ENCODE measurements at places on chromosomes 12 and 14. TPM values are rescaled to one million over a fixed set of nuclear protein-coding genes. Genes with fewer than 3 reads are reported as not detected.

GRCh38 chr14:44963775-44964380 lies 1.9 kb downstream of the TOGARAM1 start:
- no peak for DNase-seq

DNA sequence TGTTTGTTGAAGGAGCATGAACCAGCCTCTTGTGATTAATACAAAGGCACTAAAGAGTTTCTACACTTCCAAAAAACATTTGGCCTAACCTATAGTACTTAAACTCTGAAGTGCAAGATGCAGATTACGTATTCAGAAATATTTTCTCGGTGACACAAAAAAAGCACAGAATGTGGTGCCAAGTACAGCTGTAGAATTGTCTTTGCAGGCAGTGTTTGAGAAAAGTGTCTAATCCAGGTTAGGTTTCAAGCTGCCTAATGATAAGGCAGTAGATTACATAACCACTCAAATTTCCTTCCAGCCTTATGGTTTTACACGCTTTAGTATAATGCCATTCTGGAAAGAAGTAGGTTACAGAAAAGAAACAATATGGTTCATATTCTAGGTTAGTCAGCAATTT lies 205.2 kb downstream of the KLHL28 start:
- no peak for DNase-seq

The GZMH gene
- not detected for total RNA-seq

- DNase-seq, result no peak
Observed at GRCh38 chr12:89571491-89572195, 45.8 kb upstream of the POC1B start.

DNA sequence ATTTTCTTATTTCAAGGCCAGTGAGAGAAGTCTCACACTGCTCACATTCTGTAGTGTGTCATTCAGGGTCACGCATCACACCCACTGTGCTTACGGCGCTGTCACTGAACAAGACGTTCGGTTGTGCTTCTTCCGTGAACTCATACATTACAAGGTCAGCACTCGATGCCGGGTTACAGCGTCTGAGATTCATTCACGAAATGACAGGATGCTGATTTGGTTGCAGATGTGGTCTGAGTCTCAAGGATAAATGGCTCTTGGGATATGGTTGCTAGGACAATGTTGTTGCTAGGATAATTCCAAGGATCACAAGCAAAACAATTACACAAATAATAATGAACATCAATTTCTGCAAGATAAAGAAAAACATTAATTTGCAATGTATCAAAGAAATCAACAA lies 47.4 kb downstream of the STX2 start:
- DNase-seq, result no peak

DNA sequence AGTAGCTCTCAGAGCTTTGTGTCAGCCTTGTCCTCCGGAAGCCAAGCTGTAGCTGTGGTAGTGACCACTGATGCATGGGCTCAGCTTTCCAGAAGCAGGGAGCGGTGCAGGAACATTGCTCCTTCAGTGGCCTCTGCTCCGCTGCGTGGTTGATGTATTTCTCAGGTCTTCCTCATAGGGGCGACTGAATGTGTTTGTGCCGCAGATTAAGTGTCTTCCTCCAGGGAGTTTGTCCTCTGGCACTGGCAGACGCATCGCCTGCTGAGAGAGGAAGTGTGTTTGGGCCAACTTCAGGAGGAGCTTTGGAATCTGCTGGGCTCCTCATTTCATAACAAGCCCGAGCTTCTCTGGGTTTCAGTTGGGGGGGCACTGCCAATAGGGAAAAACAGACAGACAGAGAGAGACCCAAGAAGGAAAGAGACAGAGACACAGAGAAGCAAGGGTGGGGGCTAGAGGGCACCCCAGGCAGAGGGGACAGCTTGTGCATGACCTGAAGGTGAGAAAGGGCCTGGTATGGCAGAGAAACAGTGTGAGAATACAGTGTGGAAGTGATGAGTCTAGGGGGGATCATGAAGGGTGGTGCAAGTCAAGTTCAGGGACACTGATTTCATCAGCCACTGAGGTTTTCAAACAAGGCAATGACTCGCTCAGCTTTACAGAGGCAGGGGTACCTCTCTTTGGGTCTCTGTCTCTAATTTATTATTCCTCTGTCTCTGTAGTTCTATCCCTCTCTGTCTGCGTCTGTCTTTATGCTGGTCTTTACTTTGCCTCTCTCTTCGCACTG lies 69.4 kb upstream of the PRIMA1 start:
- no peak for DNase-seq

The HOTAIR gene
- not detected for total RNA-seq

GRCh38 chr14:105418269-105419194 lies 1.1 kb upstream of the MTA1 start:
- DNase-seq, result no peak

DNA sequence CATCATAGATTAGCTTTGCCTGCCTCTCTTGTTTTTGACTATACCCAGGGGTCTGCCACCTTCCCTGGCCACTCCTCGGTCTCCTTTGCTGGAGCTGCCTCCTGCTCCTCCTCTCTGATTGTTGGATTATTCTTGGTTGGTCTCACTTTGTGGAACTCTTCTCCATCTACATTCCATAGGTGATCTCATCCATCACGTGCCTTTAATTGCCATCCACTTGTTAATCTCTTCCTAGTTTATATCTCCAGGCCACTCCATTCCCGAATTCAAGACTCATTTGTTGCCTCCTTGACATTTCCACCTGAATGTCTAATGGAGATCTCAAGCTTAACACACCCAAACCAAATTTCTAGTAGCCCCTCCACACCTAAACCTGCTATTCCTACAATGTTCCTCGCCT lies 5.4 kb downstream of the POLR3B start:
- DNase-seq, result no peak

Measured in vagina (tissue), 2 donors.